ENCODE measurements at places on chromosomes 12 and 14.

- DNase-seq, result no peak
Measured at GRCh38 chr14:68514608-68515194, 278.2 kb downstream of the ZFP36L1 start.

- DNase-seq, result no peak
Measured at GRCh38 chr12:72197790-72198189, 74.4 kb upstream of the TRHDE start.

DNA sequence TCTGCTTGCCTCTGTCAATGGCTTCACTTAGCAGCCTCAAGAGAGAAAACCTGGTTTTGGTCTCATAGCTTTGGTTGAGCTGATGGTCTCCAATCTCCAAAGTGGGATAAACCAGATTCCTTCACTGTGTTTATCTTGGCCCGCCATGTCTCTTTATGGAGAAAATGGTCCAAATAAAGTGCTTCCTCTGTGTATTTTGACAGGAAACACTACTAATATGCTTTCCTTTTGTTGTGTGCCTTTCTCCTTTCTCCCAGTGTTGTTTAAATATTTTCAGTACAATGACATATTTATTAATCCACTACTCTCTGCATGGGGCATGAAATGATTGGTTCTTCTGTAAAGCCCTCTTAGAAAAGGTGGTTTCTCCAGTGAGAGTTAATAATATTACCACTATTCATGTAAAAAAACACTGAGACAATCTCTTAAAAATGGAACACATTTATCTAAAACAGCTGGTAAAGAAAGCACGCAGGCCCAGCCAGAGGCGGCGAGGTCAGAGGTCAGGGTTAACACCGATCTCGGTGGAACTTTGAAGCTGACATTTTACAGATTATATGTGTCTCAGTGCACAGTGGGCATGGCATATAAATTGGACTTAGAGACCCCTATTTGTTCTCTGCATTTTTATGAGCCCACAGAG is 24.2 kb downstream of the TMEM30B start:
- no peak for DNase-seq

- no peak for DNase-seq
Measured at GRCh38 chr14:30005114-30005808, 77.6 kb upstream of the PRKD1 start.

GRCh38 chr12:22282283-22282682 is 52.2 kb downstream of the ST8SIA1 start:
- DNase-seq, result no peak

- DNase-seq, result no peak
Measured at GRCh38 chr14:32940066-32940651, 1.5 kb downstream of the NPAS3 start.

DNA sequence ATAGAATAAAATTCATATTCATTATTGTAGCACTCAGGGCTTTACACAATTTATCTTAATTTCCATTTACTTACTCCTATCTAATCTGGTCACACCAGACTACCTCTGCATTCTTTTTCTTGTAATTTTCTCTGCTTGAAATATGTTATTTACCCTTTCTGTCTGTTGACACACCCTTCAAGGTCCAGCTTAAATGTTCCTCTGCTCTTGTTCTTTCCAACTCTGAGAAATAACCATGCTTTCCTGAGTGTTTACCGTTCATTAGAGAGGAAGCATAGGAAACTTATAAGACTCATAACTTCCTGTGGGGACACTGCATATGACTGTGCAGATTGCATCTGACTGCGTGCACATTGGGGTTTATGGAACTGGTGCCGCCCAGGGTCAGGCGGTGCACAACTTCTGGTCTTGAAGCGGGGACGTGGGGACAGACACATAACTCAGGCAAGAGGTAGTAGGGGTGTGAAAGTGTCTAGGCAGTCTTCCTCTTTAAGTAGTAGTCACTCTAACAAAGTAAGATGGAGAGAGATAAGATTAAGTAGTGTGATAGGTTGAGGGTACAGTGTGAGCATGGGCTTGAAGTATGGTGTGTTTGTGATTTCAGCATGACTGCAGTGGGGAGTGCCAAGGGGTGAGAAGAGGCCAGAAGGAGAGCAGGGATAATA is 42.6 kb upstream of the FOXJ2 start:
- no peak for DNase-seq

- DNase-seq, result no peak
Measured at GRCh38 chr12:49342914-49343731, 3.6 kb upstream of the DNAJC22 start.

- DNase-seq, result no peak
Measured at GRCh38 chr14:79383475-79383874, 827.8 kb downstream of the DIO2 start.

DNA sequence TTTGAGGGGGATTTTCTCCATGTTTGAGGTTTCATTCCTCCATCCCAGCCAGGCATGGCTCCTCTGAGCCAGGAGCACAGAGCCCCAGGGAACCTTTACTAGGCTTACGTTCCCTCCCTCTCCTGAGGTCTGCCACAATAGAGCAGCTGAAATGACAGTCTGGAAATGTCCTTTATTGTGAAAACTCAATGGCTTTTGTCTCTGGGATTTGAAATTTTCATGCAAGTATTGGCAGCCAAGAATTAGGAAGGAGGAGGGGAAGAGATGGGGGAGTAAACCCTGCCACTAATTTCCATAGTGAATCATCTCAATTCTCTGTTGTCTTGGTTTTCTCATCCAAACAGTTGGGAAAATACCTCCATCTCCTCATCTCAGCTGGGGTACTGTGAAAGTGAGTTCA is 2.6 kb upstream of the PLEKHG3 start:
- no peak for DNase-seq

DNA sequence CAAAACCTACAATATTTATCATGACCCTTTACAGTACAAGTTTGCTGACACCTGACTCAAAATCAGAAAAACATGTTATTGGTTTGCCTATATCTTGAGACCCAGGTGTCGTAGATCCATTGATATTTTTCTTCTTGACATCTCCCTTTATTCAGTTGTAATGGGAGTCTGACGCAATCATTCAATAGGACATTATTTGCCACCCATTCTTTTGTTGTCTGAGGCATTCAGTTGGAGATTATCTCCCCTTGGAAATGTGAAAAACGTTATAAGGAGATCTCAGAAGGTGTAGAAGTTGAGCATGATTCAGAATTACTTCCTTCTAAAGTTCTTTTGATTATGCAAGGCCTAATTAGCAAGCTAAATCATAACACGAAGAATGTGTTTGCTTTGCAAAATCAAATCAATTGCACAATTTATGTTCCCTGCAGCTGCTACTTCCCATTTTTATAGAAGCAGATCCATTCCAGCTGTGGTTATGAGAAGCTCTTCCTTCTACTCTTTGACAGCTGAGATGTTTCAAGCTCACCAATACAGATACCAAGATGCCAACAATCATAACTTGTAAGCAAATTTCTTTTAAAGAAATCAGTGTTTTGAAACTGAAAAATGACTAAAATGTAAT is 228.2 kb upstream of the SYT1 start:
- no peak for DNase-seq

- no peak for DNase-seq
Measured at GRCh38 chr14:24370748-24371147, 2.8 kb downstream of the NFATC4 start.

GRCh38 chr12:115659422-115659821 is 618.1 kb downstream of the MED13L start:
- DNase-seq, result no peak

GRCh38 chr14:62673014-62673755 is 372.1 kb downstream of the KCNH5 start:
- DNase-seq, result no peak

- DNase-seq, result no peak
Measured at GRCh38 chr12:94263011-94263811, 114.8 kb downstream of the PLXNC1 start.

GRCh38 chr12:89756194-89756584 is 47.6 kb upstream of the ATP2B1 start:
- no peak for DNase-seq

DNA sequence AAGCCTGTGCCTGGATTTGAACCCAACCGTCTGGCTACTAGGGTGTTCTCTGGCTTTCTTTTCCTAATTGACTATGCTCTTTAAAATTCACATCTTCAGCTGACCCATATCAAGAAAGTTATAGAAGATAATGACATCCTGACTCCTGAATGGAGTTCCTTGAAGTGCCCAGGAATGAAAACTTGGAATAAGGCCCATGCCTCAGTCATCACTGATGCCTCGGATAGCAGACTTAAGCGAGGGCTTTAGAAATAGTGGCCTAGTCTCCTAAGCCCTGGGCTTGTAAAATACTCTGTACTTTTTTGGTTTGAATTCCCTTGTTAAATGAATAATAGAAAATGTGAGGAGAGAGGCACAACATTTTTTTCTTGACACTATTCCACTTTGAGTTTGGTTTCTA is 39.0 kb downstream of the CHST11 start:
- DNase-seq, result no peak

GRCh38 chr14:59325906-59326305 is 137.4 kb downstream of the DAAM1 start:
- DNase-seq, result no peak

GRCh38 chr14:67652189-67652588 is 22.2 kb downstream of the VTI1B start:
- DNase-seq, result no peak

DNA sequence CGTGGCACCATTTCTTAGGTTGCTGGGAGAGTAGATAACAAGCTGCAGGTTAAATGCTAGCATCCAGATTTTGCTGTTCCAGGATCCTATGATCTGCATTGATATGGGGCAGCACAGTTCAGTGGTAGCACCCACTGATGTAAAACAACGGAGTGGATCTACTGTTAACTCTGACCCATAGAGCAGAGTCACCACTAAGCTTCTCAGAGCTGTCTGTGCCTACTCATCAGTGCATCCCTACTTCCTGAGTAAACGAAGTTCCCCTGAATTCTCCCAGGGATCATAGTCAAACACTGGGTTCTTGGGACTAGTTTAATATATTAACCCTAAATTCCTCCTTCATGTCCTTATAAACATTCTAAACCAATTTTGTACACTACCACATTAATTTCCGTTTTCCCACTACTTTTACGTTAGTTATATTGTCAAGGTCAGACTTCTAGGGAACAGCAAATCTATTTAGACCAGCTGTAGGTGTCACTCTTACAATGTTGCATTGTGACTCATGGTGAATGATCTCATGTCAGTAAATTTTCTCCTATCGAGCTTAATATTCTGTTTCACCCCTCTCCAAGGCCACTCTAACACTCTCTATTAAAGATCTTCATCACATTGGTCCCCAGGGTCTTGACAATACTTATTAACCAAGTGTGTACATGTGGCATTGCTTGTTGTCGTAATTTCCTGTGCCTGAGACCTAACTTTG is 10.3 kb downstream of the RERGL start:
- no peak for DNase-seq

DNA sequence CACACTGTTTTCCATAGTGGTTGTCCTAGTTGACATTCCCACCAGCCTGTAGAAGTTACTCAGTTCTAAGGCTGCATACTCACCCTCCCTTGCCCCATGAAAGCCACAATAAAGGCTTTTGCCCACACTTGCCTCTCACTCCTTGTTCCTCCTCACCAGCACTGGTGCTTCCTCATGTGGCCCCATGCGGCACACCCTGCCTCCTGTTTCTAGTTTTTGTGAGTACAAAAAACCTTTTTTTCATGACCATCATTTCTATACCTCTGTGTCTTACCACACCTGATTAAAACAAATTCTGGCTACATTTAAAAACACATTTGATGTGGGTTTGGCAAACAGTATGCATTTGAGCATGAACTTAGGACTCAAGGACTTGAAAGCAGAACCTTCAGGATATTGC is 40.7 kb upstream of the RIN3 start:
- DNase-seq, result no peak

- DNase-seq, result no peak
Measured at GRCh38 chr14:59349258-59349701, 115.9 kb downstream of the GPR135 start.

- no peak for DNase-seq
Measured at GRCh38 chr14:96756745-96757144, 40.4 kb upstream of the VRK1 start.

DNA sequence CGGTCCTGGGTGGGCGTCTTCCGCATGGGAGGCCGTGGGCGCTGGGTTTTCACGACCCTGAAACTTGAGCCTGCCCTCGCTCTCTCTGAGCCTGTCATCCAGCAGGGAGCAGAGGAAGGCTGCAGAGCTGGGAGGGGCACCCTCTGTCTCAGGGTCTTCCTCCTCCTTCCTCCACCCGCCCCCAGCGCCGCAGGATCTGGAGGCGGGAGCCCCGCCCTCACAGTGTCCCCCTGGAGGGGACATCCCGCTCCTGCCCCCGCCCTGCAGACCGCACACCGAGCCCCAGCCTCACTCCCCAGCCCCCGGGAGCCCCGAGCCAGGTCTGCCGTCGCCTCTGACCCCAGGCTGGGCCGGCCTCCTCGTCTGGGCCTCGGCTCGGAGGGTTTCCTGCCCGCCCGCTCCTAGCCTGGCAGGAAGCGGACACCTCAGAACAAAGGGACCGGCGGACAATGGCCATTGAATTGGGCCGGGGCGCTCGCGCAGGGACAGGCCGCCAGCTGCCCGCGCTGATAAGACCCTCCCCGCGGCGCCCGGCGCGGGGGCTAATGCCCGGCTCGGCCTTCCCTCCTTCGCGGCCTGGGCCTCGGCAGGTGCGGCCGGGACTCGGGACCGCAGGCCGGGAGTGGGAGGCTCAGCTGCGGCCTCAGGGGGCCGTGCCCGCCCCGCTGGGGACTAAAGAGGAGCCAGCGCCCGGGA is 15.3 kb upstream of the NUDT14 start:
- DNase-seq, result no peak

DNA sequence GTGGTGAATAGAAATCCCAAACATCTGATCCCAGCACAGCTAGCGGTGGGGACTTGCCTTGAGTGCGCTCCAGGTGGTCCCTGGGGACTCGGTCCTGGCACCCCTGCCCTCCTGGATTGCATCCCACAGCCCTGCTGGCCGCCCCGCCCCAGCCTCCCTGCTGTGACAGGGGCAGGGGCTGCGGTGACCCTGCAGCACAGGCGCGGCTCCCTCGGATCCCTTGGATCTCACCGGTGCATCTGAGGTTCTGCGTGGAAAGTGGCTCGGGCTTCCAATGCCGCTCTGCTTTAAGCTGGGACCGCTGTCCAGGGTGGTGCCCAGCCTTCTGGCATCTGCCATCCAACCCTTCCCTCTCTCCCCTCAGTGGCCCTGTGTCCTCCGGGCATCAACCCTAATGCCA is 16.0 kb downstream of the ANKRD9 start:
- no peak for DNase-seq

DNA sequence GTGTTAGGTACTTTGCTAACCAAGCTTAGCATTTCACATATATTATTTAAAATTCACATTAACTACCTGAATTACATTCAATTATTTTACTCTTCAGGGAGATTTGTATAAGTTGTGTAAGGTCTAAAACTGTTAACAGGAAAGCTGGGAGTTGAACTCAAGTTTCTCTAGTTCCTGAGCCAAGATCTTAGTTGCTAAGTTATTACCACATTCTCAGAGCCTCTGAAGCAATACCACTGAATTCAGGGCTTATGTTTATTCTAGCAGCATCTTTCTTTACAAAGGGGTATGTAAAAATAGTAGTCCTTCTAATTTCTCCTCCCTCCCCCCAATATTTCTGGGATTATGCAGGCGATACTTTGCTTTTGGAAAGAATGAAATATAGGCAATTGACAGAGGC is 786.8 kb downstream of the DIO2 start:
- no peak for DNase-seq

DNA sequence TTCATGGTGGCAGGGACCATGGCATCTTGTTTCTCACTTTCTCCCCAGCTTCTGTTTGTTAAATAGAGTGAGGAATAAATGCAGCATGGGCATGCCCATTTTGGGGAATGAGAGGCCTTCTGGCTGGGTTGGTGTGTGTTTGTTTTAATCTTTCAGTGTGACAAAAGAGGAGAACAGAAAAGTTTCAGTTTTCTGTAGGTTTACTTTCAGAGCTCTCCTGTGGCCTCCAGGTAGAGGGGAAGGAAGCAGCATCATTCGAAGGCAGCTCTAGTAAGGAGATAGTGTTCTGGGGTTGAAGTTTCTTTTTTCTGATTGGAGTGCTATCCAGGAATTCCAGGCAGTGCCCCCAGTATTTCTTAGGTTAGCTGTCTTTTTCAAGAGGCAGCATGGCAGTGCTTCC is 15.3 kb downstream of the MSRB3 start:
- DNase-seq, result no peak
